ENCODE measurements at places on chromosomes 7 and 10.

DNA sequence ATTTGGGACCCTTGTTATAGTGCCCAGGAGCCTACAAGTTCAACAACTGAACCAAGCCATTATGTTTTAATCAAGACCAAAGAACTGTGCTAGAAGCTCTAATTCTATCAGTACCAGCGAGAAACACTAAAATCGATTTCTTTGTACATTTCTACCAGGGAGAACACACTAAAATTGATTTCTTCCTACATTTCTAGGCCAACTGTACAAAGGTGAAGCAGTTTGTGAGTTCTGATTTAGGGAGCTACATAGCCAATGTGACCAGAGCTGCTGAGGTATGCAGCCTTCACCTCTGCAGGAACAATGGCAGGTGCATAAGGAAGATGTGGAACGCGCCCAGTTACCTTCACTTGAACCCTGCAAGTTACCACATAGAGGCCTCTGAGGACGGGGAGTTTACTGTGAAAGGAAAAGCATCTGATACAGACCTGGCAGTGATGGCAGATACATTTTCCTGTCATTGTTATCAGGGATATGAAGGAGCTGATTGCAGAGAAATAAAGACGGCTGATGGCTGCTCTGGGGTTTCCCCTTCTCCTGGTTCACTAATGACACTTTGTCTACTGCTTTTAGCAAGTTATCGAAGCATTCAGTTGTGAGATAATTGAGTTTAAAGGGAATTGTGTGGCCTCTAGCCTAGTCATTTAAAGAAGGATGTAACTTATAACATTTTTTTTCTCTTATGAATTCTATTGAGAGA, 31.7 kb downstream of the HYAL4 start:
- no peak for DNase-seq

GRCh38 chr10:84715911-84716310, 387.5 kb downstream of the CCSER2 start:
- DNase-seq, result no peak

DNA sequence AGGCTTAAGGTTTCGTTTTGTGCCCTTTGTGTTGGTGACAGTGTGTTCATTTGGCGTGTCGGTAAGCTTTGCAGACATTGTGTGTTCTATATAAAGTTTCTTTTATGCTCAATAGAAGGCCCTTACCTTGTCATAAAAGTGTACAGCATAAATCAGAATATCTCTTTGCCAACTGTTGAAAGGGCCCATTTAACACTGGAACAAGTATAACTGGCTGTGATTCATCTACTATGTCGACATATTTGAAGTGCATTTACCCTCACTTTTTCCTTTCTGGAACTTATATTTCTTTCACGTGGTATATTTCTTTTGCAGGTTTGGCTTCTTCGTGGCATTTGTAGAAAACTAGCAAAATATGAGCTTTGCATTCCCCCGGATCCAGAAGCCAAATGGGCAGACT, 32.7 kb downstream of the EEPD1 start:
- no peak for DNase-seq

DNA sequence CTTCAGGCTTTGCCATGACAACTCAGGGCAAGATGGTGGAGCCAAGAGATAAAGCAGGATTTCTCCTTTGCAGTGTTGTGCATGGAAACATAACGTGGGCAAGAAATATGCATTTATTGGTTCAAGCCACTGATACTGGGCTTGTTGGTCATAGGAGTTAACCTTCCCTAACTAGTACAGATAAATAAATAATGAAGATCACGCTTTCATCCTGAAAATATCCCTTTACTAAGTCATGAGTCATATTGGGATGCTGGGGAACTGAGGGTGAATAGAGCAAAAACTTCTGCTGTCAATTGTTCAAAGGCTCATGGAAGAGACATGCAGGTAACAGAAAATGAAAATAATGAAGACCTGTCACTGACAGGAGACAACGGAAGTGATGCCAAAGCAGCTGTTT, 55.5 kb downstream of the TES start:
- no peak for DNase-seq

GRCh38 chr10:124221356-124222317, 128.2 kb upstream of the CHST15 start:
- no peak for DNase-seq

DNA sequence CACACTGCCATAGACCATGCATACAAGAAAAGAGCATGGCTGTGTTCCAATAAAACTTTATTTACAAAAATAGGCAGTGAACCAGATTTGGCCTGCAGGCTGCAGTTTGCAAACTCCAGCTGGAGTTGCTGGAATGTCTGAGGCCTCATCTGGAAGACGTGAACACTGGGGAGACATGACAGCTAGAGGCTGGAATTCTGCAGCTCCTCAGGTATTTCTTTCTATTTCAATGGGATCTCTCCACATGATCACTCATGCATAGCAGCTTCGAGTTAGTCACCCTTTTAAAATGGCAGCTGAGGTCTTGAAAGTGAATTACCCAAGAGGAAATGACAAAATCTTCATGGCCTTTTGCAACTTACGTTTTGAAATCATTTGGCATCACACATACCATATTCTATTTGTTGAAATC, 52.6 kb upstream of the BET1 start:
- DNase-seq, result peak; percentile 96

DNA sequence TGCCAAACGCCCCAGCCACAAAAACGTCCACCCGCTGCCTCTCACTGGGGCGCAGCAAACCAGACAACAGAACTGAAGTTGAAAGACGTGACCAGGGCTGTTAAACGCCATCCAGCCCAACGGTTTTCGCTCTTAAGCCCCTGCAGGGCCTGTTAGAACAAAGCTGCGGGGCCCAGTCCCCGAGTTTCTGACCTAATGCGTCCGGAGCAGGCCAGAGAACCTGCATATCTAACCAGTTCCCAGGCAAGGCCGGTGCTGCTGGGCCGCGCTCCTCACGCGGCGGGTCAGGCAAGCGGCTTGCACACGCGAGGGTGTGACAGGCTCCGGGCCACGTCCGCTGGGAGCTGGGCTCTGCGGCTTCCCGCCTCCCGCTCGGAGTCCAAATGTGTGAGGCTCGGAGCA, 87.0 kb downstream of the PTPRN2 start:
- DNase-seq, result no peak

- DNase-seq, result no peak
Measured at GRCh38 chr7:106231856-106232490, 52.8 kb downstream of the NAMPT start.

GRCh38 chr10:48241332-48241731, 33.2 kb downstream of the FRMPD2 start:
- DNase-seq, result no peak

- no peak for DNase-seq
Measured at GRCh38 chr10:107144490-107144889, 20.0 kb downstream of the SORCS1 start.

DNA sequence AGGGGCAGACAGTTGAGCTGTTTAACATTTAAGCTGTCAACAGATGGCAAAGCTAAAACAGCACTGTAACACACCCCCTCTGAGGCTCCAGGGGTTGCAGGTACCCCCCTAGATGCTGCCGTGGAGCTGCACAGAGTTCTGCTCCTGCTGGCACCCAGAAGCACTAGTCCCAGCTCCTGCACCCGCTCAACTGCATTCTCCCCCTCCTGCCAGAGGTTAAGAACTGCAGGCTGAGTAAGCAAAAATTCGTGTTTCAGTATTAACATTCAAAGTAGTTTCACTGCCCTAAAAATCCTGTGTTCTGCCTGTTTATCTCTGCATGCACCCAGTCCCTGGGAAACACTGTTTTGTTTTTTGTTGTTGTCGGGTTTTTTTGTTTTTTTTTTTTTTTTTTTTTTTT, 790.8 kb upstream of the KCND2 start:
- DNase-seq, result no peak

GRCh38 chr10:30803892-30804322, 174.4 kb upstream of the LYZL2 start:
- DNase-seq, result peak; percentile 99

DNA sequence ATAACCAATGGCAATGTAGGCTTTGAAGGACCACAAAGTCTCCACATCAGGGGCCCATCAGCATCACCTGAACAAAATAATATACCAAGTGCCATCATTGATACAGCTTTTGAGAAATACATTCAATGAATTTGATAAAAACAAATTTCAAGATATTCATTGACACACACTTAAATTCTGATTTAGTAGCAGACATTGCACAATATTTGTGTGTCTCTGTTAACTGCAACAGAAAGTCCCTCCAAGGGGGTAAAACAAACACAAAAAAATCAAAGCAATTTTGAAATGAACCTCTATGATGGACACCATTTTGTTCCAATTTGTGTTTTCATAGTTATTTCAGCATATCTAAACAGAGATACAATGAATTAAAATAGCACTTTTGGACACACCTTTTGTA, 86.8 kb upstream of the RSU1 start:
- no peak for DNase-seq

DNA sequence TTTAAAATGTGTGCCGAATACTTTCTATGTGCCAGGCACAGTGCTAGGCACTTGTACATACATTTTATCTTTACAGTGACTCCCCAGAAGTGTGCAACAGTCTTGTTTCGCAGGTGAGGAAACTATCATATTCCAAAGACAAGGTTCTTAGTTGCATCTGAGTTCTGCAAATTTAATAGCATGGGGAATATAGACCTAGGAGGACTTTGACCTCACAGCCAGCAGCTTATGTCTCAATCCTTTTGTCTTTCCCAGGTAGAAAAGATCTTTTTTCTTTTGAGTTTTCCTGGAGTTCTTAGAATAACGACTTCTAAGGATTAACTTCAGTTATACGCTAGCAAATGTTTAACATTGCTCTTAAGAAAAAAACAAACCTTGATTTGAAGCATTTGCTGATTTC, 482.8 kb upstream of the ZMIZ1 start:
- DNase-seq, result no peak

DNA sequence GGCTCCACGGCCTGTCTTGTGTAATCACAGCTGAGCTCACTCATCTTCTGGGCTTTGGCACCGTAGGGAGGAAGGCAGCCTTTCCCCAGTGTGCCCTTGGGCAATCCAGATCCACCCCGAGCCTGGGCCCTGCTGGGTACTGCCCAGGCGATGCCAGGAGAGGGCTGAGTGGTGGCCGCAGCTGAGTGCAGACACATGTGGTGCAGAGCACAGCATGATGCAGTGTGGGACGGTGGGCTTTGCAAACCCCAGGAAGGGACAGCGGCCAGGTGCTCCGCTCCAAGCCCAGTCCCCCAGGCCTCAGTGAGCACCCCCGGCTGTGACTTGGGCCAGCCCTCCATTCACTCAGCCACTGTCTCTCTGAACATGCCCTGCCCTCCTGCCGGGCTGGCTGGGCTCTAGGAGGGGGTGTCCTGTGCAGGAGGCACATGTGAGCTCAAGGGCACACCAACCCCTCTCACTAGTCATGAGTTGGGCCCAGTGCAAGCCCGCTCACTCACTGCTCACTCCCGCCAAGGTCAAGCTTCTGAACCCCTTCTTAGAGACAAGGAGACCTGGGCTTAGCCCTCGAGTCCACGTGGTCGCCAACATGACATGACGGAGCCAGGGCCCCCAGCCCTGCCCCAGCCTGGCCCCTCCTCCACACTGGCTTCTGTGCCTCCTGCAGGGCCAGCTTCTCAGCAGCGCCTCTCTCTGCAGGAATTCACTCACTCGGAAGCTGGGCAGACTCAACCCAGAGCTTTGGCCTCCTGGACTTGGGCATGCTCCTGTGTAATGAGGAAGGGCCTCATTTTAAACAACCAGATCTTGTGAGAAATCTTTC, 77.5 kb upstream of the INSIG1 start:
- peak; percentile 29 for DNase-seq

- DNase-seq, result peak; percentile 75
Measured at GRCh38 chr7:38699471-38699870, 68.3 kb upstream of the AMPH start.

- DNase-seq, result no peak
Measured at GRCh38 chr10:121596689-121597503, 1.3 kb downstream of the FGFR2 start.

DNA sequence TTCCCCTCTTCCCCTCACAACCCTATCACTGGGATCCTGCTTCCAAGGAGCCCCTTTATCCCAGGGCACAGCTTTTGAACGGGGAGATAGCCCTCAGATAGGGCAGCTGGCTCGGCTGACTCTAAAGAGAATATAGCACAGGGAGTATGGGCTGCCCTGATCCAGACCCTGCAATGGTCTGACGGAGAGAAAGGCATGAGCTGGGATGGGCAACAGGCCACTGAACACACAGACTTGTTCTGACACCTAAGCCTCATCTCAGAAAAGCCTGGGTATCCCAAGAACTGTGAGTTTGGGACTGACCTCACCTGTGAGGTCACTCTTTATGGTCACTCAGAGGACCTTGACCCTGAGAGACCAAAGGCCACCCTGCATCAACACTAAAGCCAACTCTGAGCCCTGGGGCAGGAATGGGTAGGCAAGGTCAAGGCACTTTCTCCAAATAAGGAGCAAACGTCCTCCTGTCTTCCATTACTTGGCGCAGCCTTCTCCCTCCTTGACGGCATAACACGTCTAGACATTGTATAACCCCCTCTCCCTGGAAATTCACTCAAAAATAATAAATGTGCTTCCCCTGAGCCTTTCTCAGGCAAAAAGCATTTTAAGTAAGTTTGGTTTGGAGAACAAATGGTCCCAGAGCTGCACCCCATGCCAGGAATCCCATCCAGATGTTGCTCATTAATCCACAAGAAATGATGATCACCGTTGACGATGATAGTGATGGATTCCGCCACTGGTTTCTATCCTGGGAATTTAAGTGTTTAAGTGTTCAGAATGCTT, 8.2 kb upstream of the LRRC18 start:
- DNase-seq, result no peak

GRCh38 chr7:43482679-43483252, 100.1 kb upstream of the STK17A start:
- DNase-seq, result no peak

GRCh38 chr7:15586266-15586665, 24.5 kb upstream of the AGMO start:
- DNase-seq, result no peak

DNA sequence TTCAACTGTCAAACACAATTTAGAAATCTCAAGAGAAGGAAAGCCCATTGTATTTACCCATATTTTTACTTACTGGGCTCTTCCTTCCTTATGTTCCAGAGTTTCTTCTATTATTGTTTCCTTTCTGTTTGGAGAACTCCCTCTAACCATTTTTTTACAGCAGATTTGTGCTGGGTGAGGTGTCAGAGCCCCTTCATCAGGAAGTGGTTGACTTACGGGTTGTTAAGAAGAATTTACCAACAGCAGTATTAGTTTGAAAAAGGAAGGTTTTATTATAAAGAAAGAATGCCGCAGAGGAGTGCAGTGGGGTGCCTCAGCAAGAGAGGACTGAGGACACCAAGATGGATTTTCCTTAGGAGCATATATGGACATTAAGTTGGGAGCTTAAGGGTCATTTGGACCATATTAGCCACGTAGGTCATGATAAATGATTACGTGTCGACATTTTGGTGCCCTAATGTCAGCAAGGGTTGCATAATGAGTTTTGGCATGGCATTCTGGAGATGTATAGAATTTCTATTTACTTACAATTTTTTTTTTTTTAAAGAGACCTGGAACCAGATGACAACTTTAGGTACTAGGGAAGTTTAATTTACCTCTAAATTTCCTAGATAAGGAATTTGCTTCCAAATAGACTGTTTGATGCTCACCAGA, 6.3 kb upstream of the TBATA start:
- no peak for DNase-seq

Data from AG10803 (cell line).